ENCODE measurements at places on chromosomes 5 and 9.

DNA sequence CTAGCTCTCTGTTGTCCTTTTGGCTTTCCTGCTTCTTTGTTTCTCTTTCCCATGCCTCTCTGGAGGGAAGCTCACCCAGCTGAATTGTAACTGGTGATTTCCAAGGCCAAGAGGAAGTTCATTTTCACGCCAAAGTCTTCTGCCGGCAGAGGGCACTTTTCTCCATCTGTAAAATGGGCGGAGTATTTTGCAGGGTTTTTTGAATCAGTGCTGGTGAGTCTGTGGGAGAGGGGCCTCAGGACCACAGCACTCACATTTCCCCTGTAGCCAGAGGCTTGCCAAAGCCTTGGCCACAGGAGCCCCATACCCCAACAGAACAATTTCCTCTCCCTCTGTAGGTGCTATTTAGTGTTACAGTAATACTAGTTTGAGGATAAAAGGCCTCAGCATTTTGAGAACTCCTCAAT is 42.3 kb upstream of the MATR3 start:
- DNase-seq, result no peak

GRCh38 chr9:128669786-128670185 is 13.1 kb upstream of the DYNC2I2 start:
- no peak for DNase-seq

DNA sequence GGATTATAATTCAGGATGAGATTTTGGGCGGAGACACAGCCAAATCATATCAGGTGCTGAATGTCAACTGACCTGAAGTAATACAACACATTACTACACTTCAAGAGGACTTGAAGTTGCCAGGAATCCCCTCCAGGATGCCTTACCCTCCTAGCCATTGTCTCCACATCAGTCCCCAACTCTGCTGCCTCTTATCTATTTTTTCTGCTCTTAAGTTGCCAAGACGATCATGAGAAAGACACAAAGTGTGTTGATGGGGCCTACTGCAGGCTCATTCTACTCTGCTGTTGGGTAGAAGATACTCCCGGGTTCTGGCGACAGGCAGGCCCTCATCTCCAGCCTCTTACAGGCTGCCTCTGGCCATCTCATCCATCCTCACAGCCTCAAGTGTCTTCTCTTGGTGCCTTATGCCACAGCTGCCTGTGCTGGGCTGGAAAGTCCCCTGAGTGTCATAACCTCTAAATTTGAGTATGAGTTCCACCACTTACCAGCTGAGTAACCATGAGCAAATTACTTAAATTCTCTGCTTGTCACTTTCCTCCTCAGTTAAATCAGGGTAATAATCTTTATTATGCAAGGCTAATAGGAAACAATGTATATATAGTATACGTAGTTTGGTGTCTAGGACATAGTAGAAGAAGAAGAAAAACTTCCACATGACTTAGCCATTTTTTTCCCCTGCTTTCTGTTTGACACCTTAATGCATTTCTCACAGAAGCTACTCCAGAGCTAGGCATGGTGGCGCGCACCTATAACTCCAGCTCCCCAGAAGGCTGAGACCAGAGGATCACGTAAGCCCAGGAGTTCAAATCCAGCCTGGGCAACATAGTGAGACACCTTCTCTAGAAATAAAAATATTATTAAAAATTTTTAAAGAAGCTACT is 73.0 kb upstream of the SNX2 start:
- DNase-seq, result no peak

- DNase-seq, result no peak
These were observed 139.6 kb downstream of the RASEF start for GRCh38 chr9:82923092-82923911.

GRCh38 chr9:18863791-18864190 is 169.2 kb downstream of the SAXO1 start:
- no peak for DNase-seq

DNA sequence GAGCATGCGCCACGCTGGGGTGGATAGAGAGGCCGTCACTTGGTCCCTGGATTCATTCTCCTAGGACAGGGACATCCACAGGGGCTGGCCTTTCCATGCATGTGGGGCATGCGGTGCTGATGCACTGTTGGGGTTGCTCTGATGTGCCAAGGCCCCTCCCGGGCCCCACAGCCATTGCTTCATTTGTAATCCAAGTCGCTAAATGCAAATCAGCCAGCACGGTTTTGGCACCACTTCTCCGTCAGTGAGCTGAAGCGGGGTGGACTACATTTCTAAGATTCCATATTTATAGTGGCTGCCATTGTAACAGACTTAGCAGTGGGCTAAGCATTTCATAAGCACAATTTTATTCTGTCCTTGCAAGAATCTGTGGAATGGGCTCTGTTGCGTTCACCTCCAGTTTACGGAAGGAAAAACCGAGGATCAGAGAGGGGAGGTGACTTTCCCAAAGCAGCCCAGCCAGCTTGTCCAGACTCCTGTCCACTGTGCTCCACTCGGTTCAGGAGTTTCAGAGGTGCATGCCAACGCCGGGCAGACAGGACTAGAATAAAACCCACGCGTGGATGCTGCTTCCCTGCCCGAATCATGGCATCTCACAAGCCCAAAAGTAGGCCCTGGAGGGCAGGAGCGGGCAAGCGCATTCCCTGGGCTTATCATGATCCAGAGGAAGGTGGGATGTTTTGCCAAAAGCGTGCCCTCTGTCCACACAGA is 102.6 kb upstream of the COL5A1 start:
- no peak for DNase-seq

- DNase-seq, result no peak
These were observed 223.1 kb upstream of the PAPPA start for GRCh38 chr9:115930472-115930871.

DNA sequence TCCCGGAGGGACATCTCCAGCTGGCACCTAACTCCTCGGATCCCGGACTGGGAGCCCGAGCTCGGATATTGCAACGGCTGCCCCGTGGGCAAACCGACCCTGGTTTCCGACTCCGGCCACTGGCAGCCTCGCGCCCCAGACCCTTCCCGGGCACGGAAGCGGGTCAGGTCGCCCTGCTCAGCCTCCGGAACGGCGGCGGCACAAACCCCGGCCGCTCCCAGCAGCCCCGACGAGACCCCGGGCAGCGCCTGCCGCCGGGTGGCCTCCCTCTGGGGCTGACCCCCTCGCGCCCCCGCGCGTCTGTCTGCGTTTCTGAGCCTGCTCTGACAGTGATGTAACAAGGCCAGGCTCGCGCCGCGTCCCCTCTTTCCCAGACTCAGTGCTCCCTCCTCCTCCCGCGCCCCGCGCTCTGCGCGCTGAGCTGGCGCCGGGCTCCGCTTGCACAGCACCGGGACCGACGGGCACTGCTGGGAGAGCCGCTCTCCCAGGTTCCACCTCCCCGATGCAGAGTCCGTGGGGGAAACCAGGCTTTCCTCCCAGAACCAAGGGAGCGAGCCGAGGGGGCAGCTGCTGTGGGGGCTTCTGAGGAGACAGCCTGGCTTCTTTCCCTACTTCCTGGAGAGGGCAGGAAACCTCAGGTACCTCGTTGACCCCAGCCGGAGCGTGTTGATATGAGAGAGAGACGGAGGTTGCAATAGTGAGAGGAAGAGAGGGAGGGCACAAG is at the start of gene TMEM215:
TSS of gene TMEM215 (plus strand) at position 373 of the 724 bp plus-strand sequence. CDS start 644 bp downstream, outside the sequence.
- no peak for DNase-seq

DNA sequence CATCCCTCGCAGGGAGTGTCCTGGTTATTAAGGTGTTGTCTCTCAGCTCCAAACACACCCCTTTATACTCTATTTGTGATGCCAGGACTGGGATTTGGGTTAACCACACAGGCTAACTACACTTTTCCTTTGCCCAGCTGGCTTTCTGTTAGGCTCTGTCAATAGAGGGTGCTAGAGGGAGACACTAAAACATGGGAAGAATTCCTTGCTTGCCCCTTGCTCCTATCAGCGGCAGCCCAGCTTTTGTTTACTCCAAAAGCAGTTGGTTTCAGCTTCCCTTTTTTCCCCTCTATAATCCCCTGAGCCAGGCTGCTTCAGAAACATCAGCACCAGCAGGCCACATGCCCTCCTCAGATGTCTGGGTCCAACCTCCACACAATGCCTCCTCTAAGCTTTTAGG is 297.1 kb downstream of the KCTD16 start:
- DNase-seq, result no peak

- no peak for DNase-seq
These were observed 205.0 kb downstream of the CRB2 start for GRCh38 chr9:123561046-123561445.

GRCh38 chr5:360257-361027 is 38.9 kb downstream of the AHRR start:
- no peak for DNase-seq

- no peak for DNase-seq
These were observed 103.1 kb downstream of the KCNIP1 start for GRCh38 chr5:170606941-170607340.

- DNase-seq, result no peak
These were observed 36.5 kb upstream of the CEP72 start for GRCh38 chr5:575636-576035.

Measured in stimulated activated CD4-positive, alpha-beta T cell treated with anti-CD3 and anti-CD28 coated beads, Interleukin-15, amount 100 ng/mL, for 1 hour (primary cell).